H1 (cell line): ENCODE measurements at places on chromosomes 4 and X. TPM values are rescaled to one million over a fixed set of nuclear protein-coding genes. Genes with fewer than 3 reads are reported as not detected.

Gene MPP1
- total RNA-seq, result 12.9 and 13.4 TPM in 2 replicates

Gene CDKL2
- total RNA-seq, result 1.4 and 2.1 TPM in 2 replicates

Gene SFRP2
- 342 and 354 TPM in 2 replicates for total RNA-seq

DNA sequence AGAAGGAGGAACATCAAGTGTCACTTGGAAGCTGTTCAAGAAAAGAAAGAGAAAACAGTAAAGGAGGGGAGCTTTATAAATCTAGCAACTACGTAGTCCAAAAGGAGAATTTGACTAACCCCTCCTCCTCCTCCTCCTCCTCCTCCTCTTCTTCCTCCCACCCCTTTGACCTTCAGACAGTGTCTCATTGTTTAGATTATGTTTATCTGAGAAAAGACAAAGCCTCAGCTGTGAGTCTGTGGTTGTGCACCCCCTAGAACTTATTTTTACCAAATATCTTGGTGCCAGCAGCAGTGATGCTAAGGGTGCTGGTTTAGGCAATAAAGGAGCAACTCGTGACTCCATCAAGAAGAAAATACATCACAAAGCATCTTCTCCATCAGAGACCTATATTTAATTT lies 68.9 kb upstream of the BMP2K start:
- H3K27me3 ChIP-seq, result no peaks in the 10 kb centered on the region
- H3K4me3 ChIP-seq, result no peak overlapping the region
- H3K4me1 ChIP-seq, result no peaks in the 10 kb centered on the region; the same call in none of the 2 replicates
- no peak overlapping the region for H3K27ac ChIP-seq

- H3K36me3 ChIP-seq, result no peaks in the 10 kb centered on the region
- no peaks in the 10 kb centered on the region for H3K27me3 ChIP-seq
- H3K4me1 ChIP-seq, result no peaks in the 10 kb centered on the region
- H3K4me3 ChIP-seq, result no peak overlapping the region
Measured at GRCh38 chr4:52824603-52825459, 37.3 kb upstream of the RASL11B start.

DNA sequence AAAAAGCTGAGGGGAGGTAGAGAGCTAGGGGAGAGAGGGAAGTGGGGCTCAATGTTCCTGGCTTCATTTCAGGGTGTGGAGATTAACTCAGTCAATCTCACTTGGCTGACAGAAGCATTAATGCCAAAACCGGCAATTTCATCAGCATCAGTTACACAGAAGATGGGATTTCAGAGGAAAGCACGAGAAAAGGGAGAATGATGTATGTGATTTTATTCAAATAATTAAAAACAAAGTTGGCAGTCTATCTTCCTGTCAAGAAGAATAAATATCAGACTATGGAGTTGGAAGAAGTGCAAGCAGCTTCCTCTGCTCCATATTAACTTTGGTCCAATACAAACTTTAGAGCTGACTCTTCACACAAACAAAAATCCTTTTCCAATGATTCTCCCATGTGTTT lies 29.6 kb upstream of the HCCS start:
- no peaks in the 10 kb centered on the region for H3K27me3 ChIP-seq
- no peaks in the 10 kb centered on the region for H3K4me1 ChIP-seq
- no peaks in the 10 kb centered on the region for H3K36me3 ChIP-seq
- no peak overlapping the region for H3K4me3 ChIP-seq

GRCh38 chr4:165514739-165515138 lies 135.9 kb downstream of the CPE start:
- H3K27me3 ChIP-seq, result no peaks in the 10 kb centered on the region
- no peaks in the 10 kb centered on the region for H3K36me3 ChIP-seq
- no peak for DNase-seq
- H3K27ac ChIP-seq, result no peak overlapping the region

DNA sequence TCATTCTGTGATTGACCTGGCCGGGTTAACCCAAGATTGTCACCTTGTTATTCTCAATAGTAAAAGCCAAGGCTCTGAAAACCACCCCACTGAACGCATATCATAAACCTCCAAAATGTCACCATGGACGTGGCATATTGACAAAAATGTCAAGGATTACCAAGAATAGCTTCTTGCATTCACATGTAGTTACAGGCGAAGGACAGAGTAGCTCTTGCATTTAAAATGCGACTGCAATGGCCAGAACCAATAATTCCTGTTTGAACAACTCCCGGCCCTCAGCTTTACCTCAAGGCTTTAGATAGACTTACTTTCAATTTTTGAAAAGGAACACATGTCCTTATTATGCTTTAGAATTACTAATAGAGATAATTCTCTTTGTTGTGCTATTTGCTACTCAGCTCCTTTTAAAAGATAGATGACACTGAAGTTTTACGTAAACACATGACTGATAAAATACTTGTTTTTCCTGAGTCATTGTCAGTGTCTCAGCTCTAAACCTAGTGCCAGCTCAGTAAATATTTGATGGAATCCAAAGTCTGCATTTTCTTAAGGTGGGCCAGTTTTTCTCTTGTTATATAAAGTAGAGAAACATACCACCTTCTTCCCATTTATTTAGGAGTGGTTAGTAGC lies 66.3 kb downstream of the CLDN34 start:
- no peaks in the 10 kb centered on the region for H3K36me3 ChIP-seq
- H3K27ac ChIP-seq, result no peak overlapping the region
- no peaks in the 10 kb centered on the region for H3K4me1 ChIP-seq
- no peak for DNase-seq

- H3K27ac ChIP-seq, result no peak overlapping the region
- DNase-seq, result no peak
- no peak overlapping the region for H3K4me3 ChIP-seq
- peaks cover 13% of the 10 kb centered on the region; the same call in 1 of the 2 replicates for H3K4me1 ChIP-seq
- H3K36me3 ChIP-seq, result no peaks in the 10 kb centered on the region
Measured at GRCh38 chr4:148055844-148056243, 324.0 kb downstream of the ARHGAP10 start.

DNA sequence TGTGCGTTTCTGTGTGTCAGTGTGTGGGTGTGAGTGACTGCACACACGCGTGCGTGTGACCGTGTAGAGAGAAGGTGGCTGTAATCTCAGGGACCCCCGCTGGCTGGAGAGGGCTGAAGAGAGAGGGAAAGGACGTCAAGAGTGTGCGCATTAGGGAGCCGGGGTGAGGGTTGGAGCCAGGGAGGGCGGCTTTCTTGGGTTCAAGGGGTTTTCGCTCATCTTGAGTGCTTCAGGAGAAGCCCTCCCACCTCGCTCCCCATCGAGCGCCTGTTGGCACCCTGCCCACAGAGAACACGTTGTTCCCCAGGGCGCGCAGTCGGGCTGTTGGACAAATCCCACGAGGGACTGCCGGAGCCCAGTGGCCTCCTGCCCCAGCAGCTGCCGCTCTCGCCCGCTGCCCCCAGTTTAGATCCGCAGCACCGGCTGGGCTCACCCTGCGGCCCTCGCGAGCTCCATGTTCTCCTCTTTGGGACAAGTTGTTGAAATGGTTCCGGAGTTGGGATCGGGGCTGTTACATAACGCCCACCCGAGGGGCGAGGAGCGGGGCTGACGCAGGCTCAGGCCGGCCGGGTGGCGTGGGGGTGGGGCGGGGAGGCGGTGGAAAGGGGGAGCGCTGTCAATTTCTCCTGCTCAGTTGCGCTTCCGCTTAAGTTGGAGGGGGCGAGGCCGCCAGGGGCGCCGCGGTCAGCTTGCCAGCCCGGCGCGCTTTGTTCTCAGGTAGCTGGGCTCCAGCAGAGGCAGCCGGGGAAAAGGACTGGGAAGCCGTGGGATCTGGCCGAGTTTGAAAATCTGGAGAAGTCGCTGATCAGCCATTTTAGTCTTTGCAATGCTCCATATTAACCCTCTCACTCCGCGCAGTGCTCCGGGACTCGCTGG lies 1.6 kb downstream of the GRIA2 start:
- H3K27me3 ChIP-seq, result peaks cover 48% of the 10 kb centered on the region
- no peak overlapping the region for H3K27ac ChIP-seq

DNA sequence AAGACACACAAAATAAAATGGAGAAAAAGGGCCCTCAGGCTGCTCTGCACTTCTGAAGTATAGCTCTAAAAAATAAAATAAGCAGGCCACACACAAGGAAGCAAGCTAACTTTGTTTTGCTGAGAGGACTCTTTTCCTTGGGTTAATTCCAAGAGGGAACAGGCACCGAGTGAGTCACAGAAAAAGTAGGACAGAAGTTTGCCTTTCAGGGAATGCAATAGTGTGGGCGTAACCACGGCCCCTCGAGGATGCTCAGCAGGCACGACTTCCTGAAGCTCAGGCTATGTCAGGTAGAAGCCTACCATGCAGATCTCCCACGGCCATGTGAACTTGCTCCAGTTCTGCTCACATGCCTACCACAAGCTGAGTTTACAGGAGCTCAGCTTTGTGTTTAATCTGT lies 22.1 kb downstream of the PPP1R2C start:
- H3K4me3 ChIP-seq, result no peak overlapping the region
- H3K4me1 ChIP-seq, result no peaks in the 10 kb centered on the region
- no peak overlapping the region for H3K27ac ChIP-seq
- no peaks in the 10 kb centered on the region for H3K27me3 ChIP-seq
- no peaks in the 10 kb centered on the region for H3K36me3 ChIP-seq

DNA sequence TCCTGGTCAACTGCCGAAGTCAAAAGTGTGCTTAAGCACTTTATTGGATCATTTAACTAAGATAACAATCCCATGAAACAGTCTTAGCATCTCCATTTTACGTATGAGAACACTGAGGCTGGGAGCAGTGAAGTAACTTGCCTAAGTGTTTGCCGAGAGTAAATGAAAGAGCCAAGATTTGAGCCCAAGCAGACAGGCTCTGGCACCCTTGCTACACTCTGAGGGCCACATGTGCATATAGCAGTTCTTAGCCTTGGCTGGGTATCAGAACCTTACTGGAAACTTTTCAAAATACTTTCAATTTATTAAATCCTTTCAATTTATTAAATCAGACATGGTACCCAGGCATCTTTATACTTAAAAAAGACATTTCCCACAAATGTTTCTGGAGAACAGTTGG lies 225.9 kb downstream of the NR3C2 start:
- no peak for DNase-seq
- H3K27me3 ChIP-seq, result no peaks in the 10 kb centered on the region
- no peaks in the 10 kb centered on the region for H3K36me3 ChIP-seq

DNA sequence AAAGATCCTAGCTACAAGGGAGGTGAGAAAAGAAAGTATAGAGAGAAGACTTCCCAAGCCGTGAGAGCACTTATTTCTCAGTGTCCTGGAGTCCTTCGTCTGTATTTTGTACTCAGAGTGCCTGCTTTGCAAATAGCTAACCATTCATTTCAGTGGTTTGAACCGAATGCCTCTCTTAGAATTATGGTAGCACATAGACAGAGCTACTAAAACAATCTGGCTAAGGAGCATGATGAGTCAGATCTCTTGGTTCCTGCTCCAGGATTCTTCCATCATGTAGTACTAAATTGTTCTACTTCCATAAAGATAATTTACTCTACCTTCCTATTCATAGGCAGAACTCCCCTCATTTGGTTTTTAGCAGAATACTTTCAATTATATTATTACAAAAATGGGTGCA lies 946.6 kb downstream of the STIM2 start:
- H3K4me1 ChIP-seq, result no peaks in the 10 kb centered on the region
- H3K27me3 ChIP-seq, result no peaks in the 10 kb centered on the region
- no peak overlapping the region for H3K27ac ChIP-seq
- H3K36me3 ChIP-seq, result no peaks in the 10 kb centered on the region
- H3K4me3 ChIP-seq, result no peak overlapping the region

DNA sequence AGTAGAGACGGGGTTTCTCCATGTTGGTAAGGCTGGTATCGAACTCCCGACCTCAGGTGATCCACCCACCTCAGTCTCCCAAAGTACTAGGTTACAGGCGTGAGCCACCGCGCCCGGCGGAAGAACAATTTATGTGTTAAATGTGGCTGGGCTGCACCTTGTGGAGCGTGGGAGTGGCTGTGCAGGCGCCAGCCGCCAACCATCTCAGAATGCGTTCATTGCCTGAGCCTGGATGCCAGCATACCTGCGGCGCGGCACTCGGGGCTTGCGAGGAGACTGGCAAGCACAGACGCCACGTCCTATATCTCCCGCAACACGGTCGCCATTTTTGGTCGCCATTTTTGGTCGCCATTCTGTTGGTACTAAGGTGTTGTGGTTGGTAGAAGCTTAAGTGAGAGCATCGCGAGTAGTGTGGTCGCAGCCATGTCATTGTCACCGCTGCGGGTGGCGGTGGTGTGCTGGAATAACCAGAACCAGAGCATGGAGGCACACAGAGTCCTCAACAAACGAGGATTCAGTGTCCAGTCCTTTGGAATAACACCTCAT lies 193.6 kb upstream of the HTR2C start:
- H3K4me3 ChIP-seq, result no peak overlapping the region
- no peak overlapping the region for H3K27ac ChIP-seq
- no peaks in the 10 kb centered on the region for H3K4me1 ChIP-seq
- no peaks in the 10 kb centered on the region for H3K36me3 ChIP-seq

DNA sequence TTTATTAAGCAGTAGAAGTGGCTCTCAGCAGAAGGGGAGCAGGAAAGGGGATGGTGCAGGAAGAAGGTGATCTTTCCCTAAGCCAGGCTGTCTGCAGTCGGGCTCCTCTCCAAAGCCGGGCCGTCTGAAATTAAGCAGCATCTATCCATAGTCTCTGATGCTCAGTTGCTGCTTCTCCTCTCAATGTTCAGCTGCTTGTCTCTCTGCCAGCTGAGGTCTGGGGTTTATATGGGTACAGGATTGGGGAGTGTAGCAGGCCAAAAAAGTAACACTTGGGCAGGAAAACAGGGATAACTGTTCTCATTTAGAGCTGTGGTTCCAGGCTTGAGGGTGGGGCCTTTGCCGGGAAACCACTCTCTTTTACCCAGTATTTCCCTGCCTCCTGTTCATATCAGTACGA lies 39.2 kb upstream of the CCKAR start:
- H3K36me3 ChIP-seq, result no peaks in the 10 kb centered on the region
- no peak for DNase-seq
- no peaks in the 10 kb centered on the region for H3K4me1 ChIP-seq

DNA sequence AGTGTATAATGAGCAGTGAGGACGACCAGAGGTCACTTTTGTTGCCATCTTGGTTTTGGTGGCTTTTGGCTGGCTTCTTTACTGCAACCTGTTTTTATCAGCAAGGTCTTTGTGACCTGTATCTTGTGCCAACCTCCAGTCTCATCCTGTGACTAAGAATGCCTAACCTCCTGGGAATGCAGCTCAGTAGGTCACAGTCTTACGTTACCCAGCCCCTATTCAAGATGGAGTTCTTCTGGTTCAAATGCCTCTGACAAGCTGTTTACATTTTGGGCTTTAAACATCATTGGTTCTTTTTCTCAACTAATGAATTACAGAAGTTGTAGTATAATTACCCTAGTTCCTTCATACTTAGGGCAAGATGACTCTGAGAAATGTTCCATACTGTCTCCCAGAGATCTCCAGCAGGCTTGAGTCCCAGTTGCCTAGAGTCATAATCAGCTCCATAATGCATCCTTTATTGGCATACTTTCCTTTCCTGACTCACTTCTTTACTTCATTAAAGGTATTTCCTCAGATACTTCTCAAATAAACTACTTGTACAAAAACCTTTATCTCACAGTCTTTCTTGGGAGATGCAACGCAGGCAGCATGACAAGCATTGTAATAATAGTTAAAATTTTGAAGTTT lies 136.5 kb downstream of the KDM6A start:
- H3K27ac ChIP-seq, result no peak overlapping the region
- no peak overlapping the region for H3K4me3 ChIP-seq
- no peaks in the 10 kb centered on the region for H3K36me3 ChIP-seq

DNA sequence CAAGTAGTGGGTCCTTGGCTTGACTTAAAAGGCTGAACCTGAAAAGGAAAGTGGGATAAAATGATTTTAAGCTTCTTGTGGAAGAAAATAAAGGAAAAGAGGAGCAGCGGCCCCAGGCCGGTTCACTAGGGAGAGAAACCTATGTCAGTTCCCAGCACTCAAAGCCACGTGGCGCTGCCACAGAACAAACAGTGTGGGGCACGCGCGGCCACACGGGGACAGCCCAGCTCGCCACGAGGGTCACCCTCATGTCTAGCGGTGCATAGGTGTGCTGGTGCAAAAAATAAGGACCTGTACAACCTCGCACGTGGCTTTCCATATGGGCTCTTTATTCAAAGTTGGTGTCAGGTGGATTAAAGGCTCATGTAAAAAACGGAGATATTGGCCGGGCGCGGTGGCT lies 17.1 kb downstream of the MSANTD1 start:
- H3K27me3 ChIP-seq, result no peaks in the 10 kb centered on the region
- H3K4me3 ChIP-seq, result no peak overlapping the region
- H3K27ac ChIP-seq, result no peak overlapping the region
